ENCODE measurements at places on chromosomes 1 and 21.

DNA sequence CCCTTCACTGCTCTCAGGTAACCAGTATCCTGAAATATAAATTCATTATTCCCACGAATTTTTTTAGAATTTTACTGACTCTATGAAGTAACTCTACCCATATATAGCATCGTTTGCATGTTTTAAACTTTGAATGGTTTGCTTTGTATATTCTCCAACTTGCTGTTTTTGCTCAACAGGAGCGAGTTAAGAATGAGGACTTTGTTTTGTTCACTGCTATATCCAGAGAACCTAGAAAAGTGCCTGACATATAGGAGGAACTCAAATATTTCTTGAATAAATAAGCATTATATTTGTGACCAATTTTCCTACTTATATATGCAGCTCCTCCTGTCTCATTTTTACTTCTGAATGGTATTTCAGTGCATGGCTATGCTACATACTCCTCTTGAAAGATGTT lies 43.4 kb downstream of the NUF2 start:
- DNase-seq: no peak

DNA sequence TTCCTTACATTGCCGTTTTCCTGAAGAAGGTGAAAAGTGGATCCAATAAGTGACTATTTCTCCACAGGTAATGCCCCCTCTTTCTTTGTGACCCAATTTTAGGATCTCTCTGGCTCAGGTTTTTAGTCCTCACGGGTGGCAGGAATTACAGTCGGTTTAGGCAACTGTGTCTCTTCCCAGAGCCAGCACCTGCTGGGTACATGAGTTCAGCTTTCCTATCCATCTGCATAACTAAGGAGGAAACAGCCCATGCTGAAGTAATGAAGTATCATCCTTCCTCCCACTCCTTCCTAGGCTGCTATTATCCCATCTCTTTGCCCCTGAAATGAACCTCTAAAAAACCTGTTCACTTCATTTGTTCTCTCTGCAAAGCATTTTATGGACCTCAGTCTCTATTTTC lies 544.6 kb downstream of the NEGR1 start:
- no peak for DNase-seq

- no peak for DNase-seq
Measured at GRCh38 chr1:110094931-110095654, 17.1 kb upstream of the UBL4B start.

- DNase-seq: no peak
Measured at GRCh38 chr1:89615676-89616598, 17.0 kb upstream of the LRRC8C start.

GRCh38 chr1:162893612-162893908 lies 32.6 kb upstream of the CCDC190 start:
- DNase-seq: no peak

DNA sequence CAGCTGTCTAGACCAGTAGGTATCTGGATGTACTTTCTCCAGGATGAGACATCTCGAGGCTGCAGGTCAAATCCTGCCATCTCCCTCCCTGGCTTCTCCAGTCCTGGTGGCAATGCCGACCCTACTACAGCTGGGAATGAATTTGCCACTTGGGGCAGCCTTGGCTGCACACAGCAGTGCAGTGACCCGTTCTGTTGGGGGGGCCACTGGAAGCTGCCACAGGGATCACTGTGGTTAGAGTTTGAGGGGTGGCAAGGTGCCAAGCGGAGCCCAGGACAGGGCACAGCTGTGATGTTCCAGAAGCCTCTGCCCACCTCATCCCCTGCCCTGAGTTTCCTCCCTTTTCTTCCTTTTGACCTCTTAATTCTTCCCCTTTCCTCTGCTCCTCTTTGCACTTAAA lies 17.1 kb downstream of the COL6A2 start:
- no peak for DNase-seq

DNA sequence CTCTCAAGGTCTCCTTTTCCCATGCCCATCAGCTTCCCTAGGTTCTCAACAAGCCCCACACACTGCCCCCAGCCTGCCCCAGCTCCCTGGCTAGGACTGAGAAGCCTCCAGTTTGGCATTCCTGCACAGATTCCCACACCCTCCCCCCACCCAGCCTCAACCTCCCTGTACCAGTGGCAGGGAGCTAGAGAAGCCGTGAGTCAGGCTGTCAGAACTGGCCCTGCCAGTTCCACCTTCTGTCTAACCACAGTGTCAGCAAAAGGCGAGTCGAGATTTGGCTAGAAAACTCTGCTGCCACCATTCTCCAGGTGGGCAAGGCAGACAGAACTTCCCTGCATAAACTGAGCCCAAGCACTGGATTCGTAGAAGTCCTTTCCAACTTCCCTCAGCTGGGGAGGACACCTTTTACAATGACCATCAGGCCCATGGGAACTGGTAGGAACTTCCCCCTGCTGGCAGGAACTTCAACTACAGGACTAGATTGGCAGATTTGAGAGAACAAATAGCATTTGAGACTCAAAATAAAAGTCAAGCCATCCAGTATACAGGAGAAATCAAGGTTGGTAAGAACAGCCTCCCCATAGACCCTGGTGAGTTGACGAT lies 31.0 kb downstream of the TNNT2 start:
- DNase-seq: no peak

GRCh38 chr1:225933072-225933471 lies 7.9 kb downstream of the LEFTY2 start:
- DNase-seq: no peak

DNA sequence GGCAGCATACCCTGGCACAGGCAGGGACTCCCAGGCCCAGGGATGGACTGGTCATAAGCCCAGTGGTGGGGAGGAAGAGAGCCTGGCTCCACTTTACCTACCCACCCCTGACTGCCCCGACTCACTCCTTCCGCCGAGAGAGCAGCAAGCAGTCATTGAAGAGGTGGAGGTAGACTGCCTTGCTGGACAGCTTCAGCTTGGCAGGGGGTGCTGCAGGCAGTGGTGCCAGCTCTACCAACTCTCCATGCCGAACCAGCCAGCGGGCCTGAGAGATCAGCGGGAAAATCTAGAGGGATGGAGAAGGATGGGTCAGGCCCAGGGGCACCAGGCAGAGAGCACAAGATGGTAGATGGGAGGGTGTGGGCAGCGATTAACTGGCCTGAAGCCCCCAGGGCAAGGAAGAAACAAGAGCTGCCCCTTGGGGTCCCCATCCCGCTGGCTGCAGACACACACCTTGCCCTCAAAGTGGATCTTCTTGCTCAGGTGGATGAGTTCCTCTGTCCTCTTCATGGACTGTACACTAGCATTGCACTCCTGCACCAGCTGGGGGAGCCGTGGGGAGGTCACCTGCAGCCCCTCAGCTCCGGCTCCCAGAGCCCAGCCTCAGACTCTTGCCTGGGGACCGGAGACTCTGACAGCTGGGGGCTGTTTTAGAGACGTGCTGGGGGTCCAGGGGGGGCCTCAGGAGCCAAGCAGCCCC lies 7.7 kb downstream of the ARHGEF19 start:
- no peak for DNase-seq

DNA sequence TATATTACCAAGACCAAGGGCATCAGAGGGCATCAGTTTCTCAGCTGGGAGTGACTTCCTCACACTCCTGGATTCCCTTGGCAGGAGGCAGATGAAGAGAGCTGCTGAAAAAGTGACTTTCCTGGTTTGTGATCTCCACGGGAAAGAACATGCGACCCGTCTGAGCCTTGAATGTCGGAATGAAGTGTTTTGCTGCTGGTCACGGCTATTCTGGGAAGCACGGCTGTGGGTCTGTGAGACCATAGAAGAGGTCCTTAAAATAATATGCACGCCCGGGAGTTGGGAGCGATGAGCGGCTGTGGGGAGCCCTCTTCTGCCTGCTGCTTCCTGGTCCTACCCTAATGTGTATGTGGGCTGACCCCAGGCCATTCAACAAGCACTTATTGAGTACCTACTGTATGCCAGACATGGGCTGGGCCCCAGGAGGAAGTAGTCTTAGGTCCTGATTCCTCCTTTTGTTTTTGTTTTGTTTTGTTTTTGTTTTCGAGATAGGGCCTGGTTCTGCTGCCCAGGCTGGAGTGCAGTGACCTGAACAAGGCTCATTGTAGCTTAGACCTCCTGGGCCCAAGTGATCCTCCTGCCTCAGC lies 13.2 kb upstream of the UMODL1 start:
- no peak for DNase-seq

All from stimulated activated CD8-positive, alpha-beta memory T cell treated with anti-CD3 and anti-CD28 coated beads, Interleukin-2, amount 100 ng/mL, for 48 hours (primary cell).